ENCODE measurements at places on chromosomes 5 and 9. TPM values are rescaled to one million over a fixed set of nuclear protein-coding genes. Genes with fewer than 3 reads are reported as not detected.

GRCh38 chr5:139368613-139369012 is 14.5 kb downstream of the SLC23A1 start:
- no peak for DNase-seq

GRCh38 chr9:98854266-98854665 is 46.8 kb downstream of the GALNT12 start:
- no peak for DNase-seq

GRCh38 chr5:39760385-39761198 is 335.8 kb upstream of the DAB2 start:
- peak; percentile 16 for DNase-seq

- DNase-seq, result no peak
Observed at GRCh38 chr5:54524704-54525103, 7.1 kb downstream of the SNX18 start.

GRCh38 chr9:106964329-106964728 is 101.4 kb downstream of the ZNF462 start:
- DNase-seq, result no peak

DNA sequence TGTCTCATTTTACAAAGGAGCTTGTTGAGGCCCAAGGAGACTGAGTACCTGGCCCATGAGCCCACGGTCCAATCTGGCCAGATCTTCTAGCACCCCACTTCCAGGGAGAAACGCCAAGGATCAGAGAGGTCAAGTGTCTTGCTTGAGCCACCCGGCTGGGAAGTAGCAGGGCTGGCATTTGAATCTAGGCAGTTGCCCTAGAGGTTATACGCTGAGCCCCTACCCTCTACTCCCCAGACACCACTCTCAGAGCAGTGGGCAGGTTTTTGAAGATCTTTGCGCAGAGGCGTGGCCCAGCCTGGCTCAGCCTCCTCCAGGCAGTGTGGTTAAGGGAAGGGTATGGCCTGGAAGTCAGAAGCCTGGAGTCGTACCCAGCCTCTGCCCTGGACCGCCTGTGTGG is 5.8 kb upstream of the NUP214 start:
- DNase-seq, result no peak

DNA sequence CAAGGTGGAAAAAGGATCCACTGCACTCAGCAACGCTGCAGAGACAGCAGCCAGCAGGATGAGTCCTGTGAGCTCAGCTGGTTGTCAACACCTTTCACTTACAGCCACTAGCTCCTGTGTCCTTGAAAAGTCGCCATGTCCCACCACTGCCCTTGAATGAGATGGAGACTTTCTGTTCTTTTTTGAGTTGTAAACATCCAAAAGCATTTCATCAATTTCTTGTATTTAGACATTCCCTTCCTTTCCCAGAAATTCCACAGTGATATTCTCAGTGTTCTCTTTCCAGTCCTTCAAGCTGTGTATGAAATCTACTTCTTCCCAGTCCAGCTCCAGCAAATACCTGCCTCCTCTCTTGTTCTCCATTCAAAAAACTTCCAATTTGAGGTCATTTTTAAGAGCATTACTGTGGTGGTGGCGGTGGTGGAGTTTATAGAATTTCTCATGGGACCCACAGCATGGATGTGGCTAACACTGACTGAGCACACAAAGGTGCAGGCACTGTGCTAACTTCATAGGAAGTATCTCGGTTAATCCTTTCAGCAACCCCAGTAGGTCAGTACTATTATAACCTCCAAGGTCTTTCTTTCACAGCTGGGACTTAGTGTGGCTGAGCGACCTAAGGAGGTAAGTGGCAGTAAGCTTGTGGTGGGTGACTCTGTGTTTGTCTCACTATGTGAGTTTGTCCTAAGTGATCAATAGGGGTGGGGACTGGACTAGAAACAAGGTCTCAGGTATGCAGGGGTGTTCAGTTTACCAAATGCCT is 15.0 kb upstream of the GPX3 start:
- DNase-seq, result no peak

DNA sequence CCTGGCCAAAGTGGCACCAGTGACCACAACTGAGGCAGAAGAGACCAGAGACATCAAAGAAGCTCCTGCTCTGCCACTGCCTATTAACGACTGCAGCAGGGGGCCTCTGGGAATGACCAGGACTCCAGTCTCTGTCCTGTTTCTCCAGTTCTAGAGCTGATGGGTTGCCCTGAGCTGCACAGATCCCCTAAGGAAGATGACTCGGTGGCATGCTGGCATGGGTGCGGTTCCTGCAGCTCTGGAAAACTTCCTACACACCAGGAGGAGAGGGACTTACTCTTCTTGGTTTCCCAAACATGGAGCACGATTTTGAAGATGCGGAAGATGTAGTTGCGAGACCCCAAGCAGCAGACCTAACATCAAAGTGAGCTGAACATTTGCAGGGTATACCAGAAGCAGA is 2.7 kb downstream of the SLIT3 start:
- DNase-seq, result no peak

- peak; percentile 44 for DNase-seq
Observed at GRCh38 chr9:76576344-76576743, 117.4 kb downstream of the GCNT1 start.

DNA sequence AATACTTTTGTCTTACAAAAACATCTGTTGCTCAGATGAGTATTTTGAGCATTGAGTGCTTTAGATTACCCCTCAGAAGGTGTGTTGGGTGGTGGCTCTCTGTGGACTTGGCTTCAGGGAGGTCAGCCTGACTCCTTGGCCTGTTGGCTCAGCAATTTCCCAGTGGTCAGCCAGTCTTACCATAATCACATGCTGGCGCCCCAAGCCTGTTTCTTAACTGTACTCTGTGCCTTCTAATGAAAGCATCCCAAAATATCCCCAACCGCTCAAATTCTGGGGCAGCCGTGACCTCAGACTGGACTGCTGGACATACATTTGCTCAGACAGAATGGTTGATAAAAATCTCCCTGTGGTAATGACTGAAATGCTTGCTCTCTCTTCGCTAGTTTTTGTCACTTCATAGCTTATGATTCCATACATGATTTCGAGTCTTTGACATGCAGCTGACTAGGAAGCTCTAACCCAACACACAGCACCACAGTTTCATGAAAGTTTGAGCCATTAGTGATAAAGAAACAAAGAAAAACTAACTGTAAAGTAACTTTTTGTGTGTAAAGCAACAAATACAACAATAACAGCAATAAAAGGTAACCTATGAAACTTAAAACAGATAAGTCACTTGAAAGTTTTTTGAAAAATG is 562.2 kb upstream of the MEF2C start:
- DNase-seq, result no peak

DNA sequence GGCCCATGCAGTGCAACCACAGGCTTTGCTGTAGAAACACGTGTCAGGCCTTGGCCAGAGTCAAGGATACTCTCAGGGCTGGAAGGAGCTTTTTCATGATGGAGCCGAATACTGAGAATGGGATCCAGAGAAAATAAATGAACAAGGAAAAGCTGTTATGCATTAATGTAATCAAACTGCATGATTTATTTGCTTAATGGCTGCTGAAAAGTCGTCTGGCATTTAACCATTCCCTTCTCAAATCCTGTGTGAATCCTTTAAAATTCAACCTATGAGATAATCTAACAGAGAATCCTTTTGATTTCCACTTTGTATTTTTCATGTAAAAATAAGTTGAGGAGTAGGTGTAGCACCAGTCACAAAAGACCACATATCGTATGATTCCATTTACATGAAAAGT is 24.1 kb upstream of the GNA14 start:
- DNase-seq, result no peak

- DNase-seq, result no peak
Observed at GRCh38 chr9:92965061-92965758, 17.9 kb downstream of the FGD3 start.

- DNase-seq, result no peak
Observed at GRCh38 chr9:23493219-23493618, 332.8 kb downstream of the ELAVL2 start.

DNA sequence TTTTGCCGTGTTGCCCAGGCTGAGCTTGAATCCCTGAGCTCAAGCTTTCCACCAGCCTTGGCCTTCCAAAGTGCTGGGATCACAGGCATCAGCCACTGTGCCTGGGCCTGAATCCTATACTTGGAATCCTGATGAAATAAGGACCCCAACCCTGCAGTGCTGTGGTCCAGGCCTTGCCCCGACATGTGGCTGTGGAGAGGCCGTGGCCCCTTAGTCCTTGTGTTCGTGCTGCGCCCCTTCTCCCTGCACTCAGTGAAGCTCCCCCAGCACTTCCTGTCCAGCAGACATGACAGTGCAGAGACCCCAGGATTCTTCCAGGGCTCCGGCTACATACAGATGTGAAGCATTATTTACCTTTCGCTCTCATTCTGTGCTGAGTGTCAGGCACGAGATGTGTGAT is 52.9 kb downstream of the EHMT1 start:
- no peak for DNase-seq

DNA sequence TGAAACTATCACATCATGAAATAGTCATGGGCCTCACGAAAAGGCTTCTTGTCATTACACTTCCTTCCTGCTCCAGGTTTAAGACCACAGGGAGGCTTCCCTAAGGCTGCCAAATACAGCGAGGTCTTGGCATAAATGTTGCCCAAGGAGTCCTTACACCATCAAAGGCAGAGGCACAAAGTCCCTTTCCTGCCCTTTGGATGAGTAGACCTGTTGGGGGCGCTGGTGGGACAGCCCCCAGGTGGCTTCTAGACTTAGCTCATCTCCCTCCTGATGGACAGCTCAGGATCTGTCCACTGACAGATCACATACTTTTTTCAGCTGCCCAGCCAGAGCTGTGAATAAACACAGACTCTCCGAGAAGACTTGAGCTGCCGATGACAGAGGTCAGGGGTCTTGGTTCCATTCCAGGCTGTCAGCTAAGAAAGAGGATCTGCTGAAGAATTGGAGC is 15.5 kb upstream of the MEGF9 start:
- DNase-seq, result no peak

CTXN3 gene
- not detected for total RNA-seq

PTGS1 gene
- total RNA-seq, result 7.6 TPM

SHISAL2B gene
- not detected for total RNA-seq

CYFIP2 gene
- total RNA-seq, result 25.3 TPM

NUTM2F gene
- total RNA-seq, result not detected

SLC46A2 gene
- not detected for total RNA-seq

CCL19 gene
- total RNA-seq, result not detected

Measured in Caki2 (cell line).